Activated CD4-positive, alpha-beta T cell treated with anti-CD3 and anti-CD28 coated beads for 4 hours (primary cell): ENCODE measurements at places on chromosomes 5 and 9.

DNA sequence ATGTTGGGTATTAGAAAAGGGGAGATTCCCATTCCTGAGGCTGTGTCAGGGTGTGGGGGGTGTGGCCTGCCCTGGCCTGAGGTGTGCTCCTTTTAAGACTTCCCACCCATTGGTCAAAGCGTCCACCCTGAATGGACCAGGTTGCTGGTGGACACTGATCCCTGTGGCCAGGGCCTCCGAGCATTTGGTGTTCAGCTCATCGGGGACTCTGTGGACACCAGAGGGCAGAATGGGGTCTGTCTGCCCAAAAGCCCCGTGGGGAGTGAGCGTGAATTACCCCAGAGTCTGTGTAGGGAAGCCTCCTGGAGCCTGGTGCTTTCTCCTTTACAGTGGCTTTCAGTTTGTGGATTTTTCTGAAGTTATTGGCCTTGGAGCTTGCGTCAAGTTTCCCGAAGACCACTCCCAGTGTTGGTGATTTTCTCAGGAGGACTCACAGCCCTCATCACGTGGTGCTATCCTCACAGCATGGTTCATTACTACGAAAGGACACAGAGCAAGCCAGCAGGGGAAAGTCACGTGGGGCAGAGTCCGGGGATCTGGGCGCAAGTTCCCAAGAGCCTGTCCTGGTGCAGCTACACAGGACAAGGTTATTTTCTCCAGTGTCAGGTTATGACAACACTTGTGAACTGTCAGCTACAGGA, 55.5 kb downstream of the TENT4A start:
- no peak for DNase-seq

DNA sequence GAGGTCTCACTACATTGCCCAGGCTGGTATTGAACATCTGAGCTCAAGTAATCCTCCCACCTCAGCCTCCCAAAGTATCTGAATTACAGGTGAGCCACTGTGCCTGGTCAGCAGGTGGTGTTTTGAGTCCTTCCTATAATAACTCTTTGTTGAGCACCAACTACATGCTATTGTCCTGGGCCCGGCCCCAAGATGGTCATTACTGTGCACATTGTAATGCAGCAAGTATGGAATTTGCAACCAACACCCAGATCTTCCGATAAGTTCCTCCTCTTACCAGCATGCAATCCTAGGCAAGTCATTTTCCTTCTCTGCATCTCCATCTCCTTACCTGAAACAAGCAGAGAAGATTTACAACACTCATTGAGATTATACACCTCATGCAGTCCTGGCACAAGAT, 510.3 kb upstream of the KLF4 start:
- no peak for DNase-seq

DNA sequence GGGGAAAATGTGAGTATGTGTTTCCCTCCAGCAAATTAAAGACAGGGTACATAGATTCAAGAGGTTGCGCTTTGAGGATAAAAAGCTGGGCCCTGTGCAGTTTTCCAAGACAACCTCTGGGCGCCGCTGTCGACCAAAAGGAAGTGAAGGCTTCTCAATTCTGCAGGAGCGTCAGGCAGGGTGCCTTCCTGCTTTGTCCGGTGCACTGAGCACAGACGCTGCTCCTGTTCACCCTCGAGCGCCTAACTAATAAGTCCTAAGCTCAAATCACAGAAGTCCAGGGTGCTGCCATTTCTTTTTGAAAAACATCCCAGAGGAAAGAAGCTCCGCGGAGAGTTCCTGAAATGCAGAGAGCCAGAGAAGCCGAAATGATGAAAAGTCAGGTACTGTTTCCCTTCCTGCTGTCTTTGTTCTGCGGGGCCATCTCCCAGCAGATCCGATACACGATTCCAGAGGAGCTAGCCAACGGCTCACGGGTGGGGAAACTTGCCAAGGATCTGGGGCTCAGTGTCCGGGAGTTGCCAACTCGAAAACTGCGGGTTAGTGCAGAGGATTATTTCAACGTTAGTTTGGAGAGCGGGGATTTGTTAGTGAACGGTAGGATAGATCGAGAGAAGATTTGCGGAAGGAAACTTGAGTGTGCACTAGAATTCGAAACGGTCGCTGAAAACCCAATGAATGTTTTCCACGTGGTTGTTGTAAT, at the start of gene PCDHGB1:
TSS of gene PCDHGB1 (plus strand) at position 183 of the 703 bp plus-strand sequence. CDS start at position 345, 162 bp downstream.
- DNase-seq: no peak

DNA sequence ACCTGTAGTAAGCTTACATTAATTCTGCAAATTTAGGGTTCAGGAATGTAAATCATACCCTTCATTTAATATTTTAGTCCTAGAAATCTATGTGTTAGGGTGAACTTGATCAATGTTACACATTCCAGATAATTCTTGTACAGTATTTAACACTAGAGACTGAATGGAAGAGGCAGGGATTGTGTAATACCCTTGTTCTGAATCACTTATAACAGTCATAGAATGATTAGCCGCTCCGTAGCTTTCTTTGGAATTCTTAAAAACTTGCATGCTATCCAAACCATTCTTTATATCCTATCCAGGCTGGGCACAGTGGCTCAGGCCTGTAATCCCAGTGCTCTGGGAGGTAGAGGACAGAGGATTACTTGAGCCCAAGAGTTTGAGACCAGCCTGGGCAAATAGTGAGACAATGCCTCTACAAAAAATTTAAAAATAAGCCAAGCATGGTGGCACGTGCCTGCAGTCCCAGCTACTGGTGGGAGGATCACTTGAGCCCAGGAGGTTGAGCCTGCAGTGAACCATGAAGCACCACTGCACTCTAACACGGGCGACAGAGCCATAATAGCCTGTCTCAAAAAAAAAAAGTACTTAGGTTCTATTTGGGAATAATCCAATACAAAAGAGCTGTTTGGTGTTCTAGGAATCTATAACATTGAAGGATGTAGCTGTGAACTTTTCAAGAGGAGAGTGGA, 8.3 kb downstream of the ZNF483 start:
- DNase-seq: no peak

- DNase-seq: no peak
These were observed 587.6 kb upstream of the CDH18 start for GRCh38 chr5:20575571-20575970.

GRCh38 chr9:76761448-76761847, 2.8 kb upstream of the PCA3 start:
- no peak for DNase-seq

DNA sequence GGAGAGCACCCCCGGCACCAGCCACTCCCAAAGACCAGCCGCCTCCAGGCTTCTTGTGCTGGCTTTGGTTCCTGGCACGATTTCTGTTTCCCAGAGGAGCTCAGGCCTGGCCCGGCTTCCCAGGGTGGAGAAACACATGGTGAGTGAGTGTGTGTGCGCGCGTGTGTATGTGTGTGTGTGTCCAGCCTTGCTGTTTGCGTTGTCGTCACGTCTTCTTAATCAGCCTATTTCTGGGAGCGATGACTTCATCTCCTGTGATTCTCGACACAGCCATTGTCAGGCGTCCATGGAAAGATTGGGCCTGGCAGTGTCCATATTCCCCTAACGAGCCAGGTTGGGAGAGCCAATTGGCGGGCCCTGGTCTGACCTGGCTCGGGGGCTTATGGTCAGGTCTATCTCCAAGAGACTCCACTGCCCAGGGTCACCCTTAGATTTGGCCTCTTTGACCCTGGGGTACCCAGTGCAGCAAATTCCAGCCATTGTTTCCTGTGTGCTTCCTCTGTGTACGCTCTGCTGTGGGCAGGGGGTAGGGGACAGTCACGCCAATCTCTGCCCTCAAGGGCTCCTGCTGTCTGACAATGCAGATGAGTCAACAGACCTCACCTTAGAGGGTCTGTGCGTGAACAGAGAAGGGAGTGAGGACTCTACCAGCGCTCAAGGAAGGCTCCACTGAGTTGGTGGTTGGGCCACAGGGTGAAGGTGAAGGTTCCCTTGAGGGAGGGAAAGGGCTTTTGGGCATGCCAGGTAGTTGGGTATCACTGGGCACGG, 73.8 kb downstream of the DAB2IP start:
- no peak for DNase-seq

DNA sequence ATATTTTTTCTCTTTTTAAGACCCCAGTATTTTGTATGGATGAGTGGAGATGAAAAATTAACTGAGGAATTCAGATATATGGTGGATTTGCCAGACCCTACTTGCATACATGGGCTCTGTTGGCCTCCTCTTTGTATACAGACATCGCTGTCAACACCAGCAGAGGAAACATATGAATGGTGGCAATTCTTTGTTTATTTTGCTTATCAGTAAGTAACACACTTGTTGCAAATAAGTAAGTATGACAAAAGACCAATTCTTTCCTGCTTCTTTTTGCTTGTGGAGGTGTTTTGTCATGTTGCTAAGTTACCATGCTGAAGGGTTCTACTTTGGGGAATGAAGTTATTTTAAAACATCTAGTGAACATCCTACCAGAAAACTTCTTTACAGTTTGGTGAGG, 298.2 kb downstream of the KIF4B start:
- DNase-seq: no peak
